ENCODE measurements at places on chromosomes 2 and 18.

- no peak for DNase-seq
These were observed 13.3 kb downstream of the RIF1 start for GRCh38 chr2:151422917-151423439.

GRCh38 chr2:164302786-164303185, 318.5 kb downstream of the GRB14 start:
- no peak for DNase-seq

DNA sequence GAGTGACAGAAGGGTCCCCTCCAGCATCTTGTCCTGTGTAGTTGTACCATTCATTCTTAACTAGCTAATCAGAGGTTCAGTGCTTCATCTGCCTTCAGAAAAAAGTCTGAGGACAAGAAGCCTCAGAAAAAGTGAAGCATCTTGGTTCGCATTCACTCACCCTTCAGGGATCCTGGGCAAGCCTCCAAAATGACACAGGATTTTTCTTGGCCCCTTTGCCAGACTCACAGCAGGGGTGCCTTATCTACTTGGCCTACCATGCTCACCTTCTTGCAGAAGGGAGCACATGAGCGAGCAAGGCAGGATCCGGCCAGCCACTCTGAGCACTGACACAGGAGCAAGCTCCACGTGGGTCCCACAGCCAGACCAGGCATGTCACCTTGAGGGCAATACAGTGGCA, 43.1 kb upstream of the XDH start:
- DNase-seq = no peak

- no peak for DNase-seq
These were observed 17.2 kb downstream of the B4GALT6 start for GRCh38 chr18:31667185-31667584.

GRCh38 chr18:54148151-54148550, 76.3 kb downstream of the MBD2 start:
- DNase-seq = no peak

DNA sequence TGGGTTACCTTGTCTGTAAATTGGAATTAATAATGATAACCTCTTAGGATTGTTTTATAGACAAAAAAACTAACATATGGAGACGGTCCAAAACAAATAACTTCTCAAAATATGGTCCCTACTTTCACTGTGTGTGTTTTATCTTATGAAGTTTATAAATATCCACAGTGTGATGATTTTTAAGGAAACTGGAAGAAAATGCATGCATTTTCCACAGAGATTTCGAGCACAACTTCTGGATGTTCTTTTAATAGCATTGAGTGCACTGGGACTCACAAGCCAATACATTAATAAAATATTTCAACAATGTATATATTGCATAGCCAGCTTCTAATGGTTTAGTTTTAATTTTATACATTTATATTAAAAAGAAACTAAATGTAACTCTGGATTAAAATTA, 87.9 kb upstream of the SPHKAP start:
- no peak for DNase-seq

DNA sequence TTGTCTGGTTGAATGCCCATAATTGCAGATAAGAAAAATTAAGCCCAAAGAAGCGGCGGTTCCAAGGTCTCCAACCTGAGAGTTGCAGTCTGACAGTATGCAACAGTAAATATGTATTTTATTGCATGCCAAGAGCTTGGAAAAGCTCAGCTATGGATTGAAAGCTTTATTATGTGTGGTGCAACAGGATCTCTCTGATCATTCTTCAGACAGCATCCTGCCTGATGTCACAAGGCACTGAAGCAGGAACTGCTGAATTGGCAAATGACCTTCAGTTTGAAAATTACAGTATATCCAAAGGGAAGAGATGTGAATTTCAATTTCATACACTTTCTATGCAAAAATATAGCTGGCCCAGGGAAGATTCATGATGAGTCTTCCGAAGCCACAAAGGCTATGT, 42.5 kb downstream of the DOCK10 start:
- DNase-seq = no peak

DNA sequence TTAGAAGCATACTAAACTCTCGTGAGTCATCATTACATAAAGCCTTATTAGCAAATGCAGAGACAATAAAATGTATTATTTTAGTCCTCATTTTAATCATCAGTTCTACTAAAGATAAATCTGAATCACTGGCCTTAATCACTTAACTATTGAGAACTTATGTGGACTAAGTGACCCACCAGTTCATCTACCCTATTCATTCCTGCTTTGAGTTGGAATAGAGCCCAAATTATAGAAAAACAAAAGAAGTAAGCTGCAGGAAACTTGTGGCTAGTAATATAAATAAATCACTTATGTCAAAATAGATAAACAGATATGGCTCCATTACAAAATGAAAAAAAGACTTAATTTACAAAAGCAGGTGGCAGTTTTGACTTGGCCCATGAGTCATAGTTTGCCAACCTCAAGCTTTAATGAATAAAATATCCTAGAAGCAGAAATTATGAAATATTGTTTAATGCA, 851.8 kb upstream of the CRIM1 start:
- no peak for DNase-seq

DNA sequence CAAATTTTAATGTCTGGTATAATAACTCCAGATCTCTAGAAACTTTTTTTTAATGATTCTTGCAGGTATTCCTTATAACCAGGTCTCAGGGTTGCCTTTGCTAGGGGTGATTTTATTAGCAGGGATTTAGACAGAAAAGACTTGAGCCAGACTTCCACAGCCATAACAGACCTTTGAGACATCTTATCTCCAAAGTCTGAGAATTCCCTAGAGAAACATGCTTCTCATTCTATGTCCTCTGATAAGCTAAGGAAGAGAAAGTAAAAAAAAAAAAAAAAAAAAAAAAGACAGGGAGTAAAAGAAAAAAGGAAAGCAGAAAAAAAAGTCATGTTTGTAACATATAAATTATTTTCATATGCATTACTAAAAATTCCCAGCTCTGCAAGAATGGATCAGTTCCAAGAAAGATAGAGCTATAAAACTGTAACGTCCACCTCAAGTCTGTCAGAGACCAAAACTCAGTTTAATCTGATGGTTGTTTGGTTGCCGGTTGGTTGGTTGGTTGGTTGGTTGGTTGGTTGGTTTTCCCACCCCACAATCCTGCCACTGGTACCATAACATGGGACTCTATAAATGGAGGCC, 153.8 kb downstream of the COL6A3 start:
- DNase-seq = no peak

Measured in stimulated activated CD4-positive, alpha-beta T cell treated with anti-CD3 and anti-CD28 coated beads, Interleukin-1b, Interleukin-23, amount 100 ng/mL, for 1 hour (primary cell).